A549 treated with RU486 at 1 μM for 4 hours (cell line): ENCODE measurements at places on chromosomes 2 and 18. TPM values are rescaled to one million over a fixed set of nuclear protein-coding genes. Genes with fewer than 3 reads are reported as not detected.

ZDBF2 gene
- total RNA-seq = 0.59 to 1.6 TPM (median 1.3 TPM) in 5 replicates

B3GNT2 gene
- total RNA-seq = 14.0 to 34.9 TPM (median 31.1 TPM) in 5 replicates

NOSTRIN gene
- total RNA-seq = 1.7 to 2.3 TPM (median 2.0 TPM) in 5 replicates

SLC16A14 gene
- 0.87 to 1.7 TPM (median 1.1 TPM) in 5 replicates for total RNA-seq

PPP1R7 gene
- 54.1 to 72.3 TPM (median 66.4 TPM) in 5 replicates for total RNA-seq

C1QL2 gene
- total RNA-seq = 0.07 to 0.15 TPM (median 0.11 TPM) in 4 of 5 replicates, not detected in the other

STEAP3 gene
- 34.1 to 46.9 TPM (median 41.3 TPM) in 5 replicates for total RNA-seq

ZNF804A gene
- not detected in 5 replicates for total RNA-seq

CYS1 gene
- total RNA-seq = 0.90 to 1.6 TPM (median 1.4 TPM) in 5 replicates

EIF2AK2 gene
- 12.9 to 32.6 TPM (median 24.1 TPM) in 5 replicates for total RNA-seq

KIF5C gene
- 0.16 to 0.42 TPM (median 0.35 TPM) in 5 replicates for total RNA-seq

CYRIA gene
- 0.06 to 0.18 TPM (median 0.10 TPM) in 5 replicates for total RNA-seq

RAB6C gene
- not detected in 5 replicates for total RNA-seq

UGT1A3 gene
- total RNA-seq = 0.10 to 0.22 TPM (median 0.13 TPM) in 3 of 5 replicates, not detected in the others

CDK15 gene
- total RNA-seq = not detected in 5 replicates

GNLY gene
- total RNA-seq = not detected in 5 replicates

YIPF4 gene
- 26.1 to 63.7 TPM (median 54.0 TPM) in 5 replicates for total RNA-seq

MARS2 gene
- total RNA-seq = 10.6 to 12.6 TPM (median 11.4 TPM) in 5 replicates

GALNT14 gene
- total RNA-seq = 44.2 to 55.1 TPM (median 48.9 TPM) in 5 replicates

RAMP1 gene
- not detected in 5 replicates for total RNA-seq

PRKCE gene
- 8.9 to 11.4 TPM (median 9.5 TPM) in 5 replicates for total RNA-seq

ECEL1 gene
- 0.19 to 0.74 TPM (median 0.23 TPM) in 5 replicates for total RNA-seq

TMEM163 gene
- 0.13 to 0.19 TPM in 2 of 5 replicates, not detected in the others for total RNA-seq

ARHGAP25 gene
- 0.15 to 0.28 TPM (median 0.26 TPM) in 3 of 5 replicates, not detected in the others for total RNA-seq

BCL11A gene
- 0.31 to 0.54 TPM (median 0.37 TPM) in 3 of 5 replicates, not detected in the others for total RNA-seq

RPRM gene
- not detected in 5 replicates for total RNA-seq

TNFRSF11A gene
- total RNA-seq = 6.5 to 10.2 TPM (median 8.6 TPM) in 5 replicates

GKN1 gene
- total RNA-seq = 0.34 to 1.2 TPM (median 0.54 TPM) in 5 replicates

C2orf81 gene
- 1.9 to 3.5 TPM (median 3.2 TPM) in 5 replicates for total RNA-seq

SLC9A4 gene
- total RNA-seq = not detected in 5 replicates

POTEF gene
- total RNA-seq = 0.03 TPM in 1 of 5 replicates, not detected in the others

COL4A3 gene
- 0.33 to 1.1 TPM (median 0.67 TPM) in 5 replicates for total RNA-seq

ATOH8 gene
- total RNA-seq = 5.2 to 7.1 TPM (median 5.9 TPM) in 5 replicates

ZNF532 gene
- 19.3 to 22.8 TPM (median 21.8 TPM) in 5 replicates for total RNA-seq

GCG gene
- not detected in 5 replicates for total RNA-seq

FZD7 gene
- 4.9 to 7.8 TPM (median 7.3 TPM) in 5 replicates for total RNA-seq

UGT1A10 gene
- 0.15 to 0.17 TPM in 2 of 5 replicates, not detected in the others for total RNA-seq

REG3G gene
- total RNA-seq = not detected in 5 replicates

KLHL30 gene
- 0.10 to 0.22 TPM (median 0.14 TPM) in 5 replicates for total RNA-seq

VWC2L gene
- not detected in 5 replicates for total RNA-seq

CBLN2 gene
- 0.05 to 0.28 TPM (median 0.07 TPM) in 3 of 5 replicates, not detected in the others for total RNA-seq

ZNF397 gene
- 2.7 to 4.7 TPM (median 4.1 TPM) in 5 replicates for total RNA-seq

KLHL41 gene
- 0.08 to 0.43 TPM (median 0.23 TPM) in 5 replicates for total RNA-seq

IL36G gene
- total RNA-seq = not detected in 5 replicates

CD8A gene
- total RNA-seq = 0.21 to 0.34 TPM (median 0.32 TPM) in 5 replicates

MATN3 gene
- 9.0 to 15.5 TPM (median 13.7 TPM) in 5 replicates for total RNA-seq

CTAGE1 gene
- not detected in 5 replicates for total RNA-seq

EGR4 gene
- 0.17 to 0.37 TPM (median 0.27 TPM) in 5 replicates for total RNA-seq

SPEG gene
- total RNA-seq = 5.1 to 7.8 TPM (median 6.5 TPM) in 5 replicates

FTCDNL1 gene
- 1.8 to 2.8 TPM (median 2.5 TPM) in 5 replicates for total RNA-seq

ZNF385B gene
- not detected in 5 replicates for total RNA-seq

SLC38A11 gene
- not detected in 5 replicates for total RNA-seq

SRD5A2 gene
- total RNA-seq = 0.02 TPM in 2 of 5 replicates, not detected in the others

OBSL1 gene
- 17.0 to 24.0 TPM (median 20.1 TPM) in 5 replicates for total RNA-seq

ADI1 gene
- total RNA-seq = 50.3 to 57.9 TPM (median 56.5 TPM) in 5 replicates

CHRNG gene
- not detected in 5 replicates for total RNA-seq

PARD6G gene
- total RNA-seq = 2.0 to 4.1 TPM (median 2.9 TPM) in 5 replicates

HRH4 gene
- total RNA-seq = 0.02 TPM in 1 of 5 replicates, not detected in the others

DSG4 gene
- total RNA-seq = not detected in 5 replicates
